ENCODE measurements at places on chromosomes 12 and 14.

- no peak overlapping the region for H3K4me3 ChIP-seq
- peaks cover 19% of the 10 kb centered on the region for H3K36me3 ChIP-seq
- no peak for DNase-seq
- H3K4me1 ChIP-seq = peaks cover 8% of the 10 kb centered on the region
These were observed 46.2 kb downstream of the WSCD2 start for GRCh38 chr12:108175310-108175709.

DNA sequence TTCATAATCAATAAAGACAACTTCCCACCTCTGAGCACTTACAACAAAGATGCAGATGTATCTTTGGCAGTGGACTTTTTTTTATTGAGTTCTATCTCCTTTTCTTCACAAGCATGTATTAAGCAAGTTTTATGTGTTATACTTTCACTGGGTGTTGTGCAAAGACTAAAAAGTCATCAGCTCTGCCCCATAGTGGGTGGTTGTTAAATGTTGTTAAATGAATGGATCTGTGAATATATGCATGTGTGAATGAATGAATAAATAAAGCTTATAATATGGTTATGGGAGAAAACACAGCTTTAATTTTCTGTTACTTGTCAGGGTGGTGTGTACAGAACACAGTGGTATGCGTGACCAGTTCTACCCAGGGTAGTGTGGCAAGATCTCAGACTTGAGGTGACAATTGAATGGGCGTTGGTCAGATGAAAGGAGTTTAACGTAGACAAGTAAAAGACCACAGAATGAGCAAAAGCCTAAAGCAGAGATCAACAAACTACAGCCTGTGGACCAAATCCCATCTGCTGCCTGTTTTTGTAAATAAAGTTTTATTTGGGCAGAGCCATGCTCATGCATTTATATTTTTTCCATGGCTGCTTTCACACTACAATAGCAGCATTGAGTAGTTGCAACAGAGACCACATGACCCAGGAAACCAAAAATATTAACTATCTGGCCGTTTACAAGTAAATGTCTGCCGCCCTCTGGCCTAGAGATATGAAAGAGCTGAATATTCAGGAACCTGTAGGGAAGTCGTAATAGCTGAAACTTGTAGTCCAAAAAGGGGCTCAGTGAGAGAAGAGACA lies 207.4 kb upstream of the EEA1 start:
- no peaks in the 10 kb centered on the region for H3K27me3 ChIP-seq
- H3K36me3 ChIP-seq = no peaks in the 10 kb centered on the region
- no peak overlapping the region for H3K27ac ChIP-seq
- H3K4me3 ChIP-seq = no peak overlapping the region

- DNase-seq = no peak
- H3K27ac ChIP-seq = no peak within 1 kb of the TSS
- H3K36me3 ChIP-seq = no peaks in the 10 kb centered on the region
- no peaks in the 10 kb centered on the region for H3K4me1 ChIP-seq
- H3K27me3 ChIP-seq = peaks cover 25% of the 10 kb centered on the region
- H3K4me3 ChIP-seq = peak within 1 kb of the TSS; percentile 73
These were observed at the start of gene CRIP2 for GRCh38 chr14:105474483-105475268. CRIP2 (plus strand) TSS chr14:105474821; CDS start chr14:105474863, 42 bp downstream.

DNA sequence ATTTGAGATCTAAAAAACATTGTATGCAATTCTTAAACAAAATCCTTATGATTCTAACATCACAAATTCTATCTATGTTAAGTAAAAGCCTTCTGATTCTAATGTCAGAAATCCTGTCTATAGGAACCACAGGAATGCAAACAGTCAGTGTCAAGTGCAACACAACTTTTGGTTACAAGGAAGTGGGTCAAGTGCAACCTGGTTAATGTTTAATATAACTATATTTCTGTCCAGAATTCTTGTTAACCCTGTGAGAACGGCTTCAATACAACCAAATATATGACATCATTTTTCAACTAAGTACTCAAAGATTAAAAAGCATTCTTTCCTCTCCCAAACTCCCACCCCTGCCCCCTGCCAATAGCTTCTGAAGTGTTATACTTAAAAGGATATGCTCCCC lies 107.9 kb upstream of the PLEKHA5 start:
- H3K4me3 ChIP-seq = no peak overlapping the region
- no peaks in the 10 kb centered on the region for H3K27me3 ChIP-seq
- 0 out of 2 replicates have a peak, but pooled peaks cover 2% of the 10 kb centered on the region for H3K36me3 ChIP-seq
- no peak for DNase-seq
- no peaks in the 10 kb centered on the region for H3K4me1 ChIP-seq
- no peak overlapping the region for H3K27ac ChIP-seq

DNA sequence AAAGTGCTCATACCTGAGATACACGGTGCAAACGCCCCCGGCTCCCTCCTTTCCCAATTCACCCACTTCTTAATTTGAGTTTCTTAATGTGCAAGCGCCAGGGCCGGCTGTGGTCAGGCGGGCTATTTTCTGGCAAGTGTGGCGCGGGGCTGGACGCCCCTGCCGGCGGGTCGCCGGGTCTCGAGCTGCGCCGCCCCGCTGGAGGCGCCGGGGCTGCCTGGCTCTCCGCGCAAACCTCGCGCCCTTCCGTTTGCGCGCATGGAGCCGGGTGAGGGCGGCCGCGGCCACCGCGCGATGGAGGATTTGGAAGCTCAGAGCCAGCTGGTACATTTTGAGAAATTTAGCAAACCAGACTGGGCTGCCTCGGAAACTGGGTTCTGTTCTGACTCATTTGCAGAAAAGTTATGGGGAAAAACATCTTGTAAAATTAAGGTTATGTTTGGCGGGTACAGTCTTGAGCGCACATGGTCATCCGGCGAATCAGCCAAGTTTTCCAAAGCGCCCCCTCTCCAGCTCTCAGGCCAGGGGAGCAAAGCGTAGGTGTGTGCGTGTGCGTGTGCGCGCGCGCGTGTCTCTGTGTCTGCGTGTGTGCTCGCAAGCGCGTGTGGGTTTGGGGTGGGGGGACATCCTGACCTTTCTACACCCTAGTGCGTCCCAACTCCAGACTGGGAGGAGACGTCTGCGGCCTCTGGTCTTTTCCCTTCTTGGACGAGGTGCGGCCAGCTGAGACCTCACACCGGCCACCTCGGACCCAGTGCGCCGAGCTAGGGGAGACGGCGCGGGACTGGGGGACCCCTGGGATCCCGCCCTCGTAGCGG lies 6.5 kb upstream of the OTX2 start:
- H3K4me3 ChIP-seq = peak overlapping the region; percentile 64
- H3K27ac ChIP-seq = no peak overlapping the region
- H3K4me1 ChIP-seq = peaks cover 5% of the 10 kb centered on the region
- peaks cover 59% of the 10 kb centered on the region for H3K27me3 ChIP-seq
- H3K36me3 ChIP-seq = no peaks in the 10 kb centered on the region

DNA sequence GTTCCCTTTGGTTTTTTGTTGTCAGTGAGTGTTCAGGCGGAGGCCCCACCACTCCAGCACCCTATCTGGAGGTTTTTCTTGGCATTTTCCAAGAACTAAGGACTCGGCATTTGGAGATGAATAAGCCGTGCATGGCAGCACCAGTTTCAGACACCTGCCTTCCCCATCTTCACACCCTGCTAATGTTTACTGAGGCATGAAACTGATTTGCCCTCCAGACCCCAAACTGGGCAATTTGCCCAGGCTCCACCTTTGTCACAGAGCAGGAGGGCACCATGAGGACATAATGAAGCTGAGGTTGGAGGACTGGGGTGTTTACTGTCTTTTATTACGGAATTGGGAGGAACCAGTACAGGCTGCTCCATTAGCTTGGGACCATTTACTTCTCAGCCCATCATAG lies 113.4 kb downstream of the LGMN start:
- DNase-seq = no peak
- no peak overlapping the region for H3K27ac ChIP-seq
- H3K4me3 ChIP-seq = no peak overlapping the region
- H3K4me1 ChIP-seq = no peaks in the 10 kb centered on the region
- H3K27me3 ChIP-seq = no peaks in the 10 kb centered on the region
- no peaks in the 10 kb centered on the region for H3K36me3 ChIP-seq

DNA sequence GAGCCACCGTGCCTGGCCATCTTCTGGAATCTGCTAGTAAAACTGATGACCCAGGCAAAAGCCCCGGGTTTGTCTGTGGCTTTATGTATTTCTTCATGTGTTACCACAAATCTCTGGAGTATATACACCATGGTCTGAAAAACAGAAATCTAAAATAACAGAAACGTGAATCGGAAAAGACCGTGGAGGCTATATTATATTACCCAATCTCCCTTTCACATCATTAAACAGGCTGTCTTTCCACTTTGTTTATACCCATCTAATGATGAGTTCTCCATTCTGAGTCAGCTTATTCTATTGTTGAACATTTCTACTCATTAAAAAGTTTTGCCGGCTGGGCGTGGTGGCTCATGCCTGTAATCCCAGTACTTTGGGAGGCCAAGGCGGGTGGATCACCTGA lies 9.5 kb upstream of the AJUBA start:
- no peak overlapping the region for H3K4me3 ChIP-seq
- no peaks in the 10 kb centered on the region for H3K27me3 ChIP-seq
- no peak for DNase-seq
- H3K27ac ChIP-seq = no peak overlapping the region

DNA sequence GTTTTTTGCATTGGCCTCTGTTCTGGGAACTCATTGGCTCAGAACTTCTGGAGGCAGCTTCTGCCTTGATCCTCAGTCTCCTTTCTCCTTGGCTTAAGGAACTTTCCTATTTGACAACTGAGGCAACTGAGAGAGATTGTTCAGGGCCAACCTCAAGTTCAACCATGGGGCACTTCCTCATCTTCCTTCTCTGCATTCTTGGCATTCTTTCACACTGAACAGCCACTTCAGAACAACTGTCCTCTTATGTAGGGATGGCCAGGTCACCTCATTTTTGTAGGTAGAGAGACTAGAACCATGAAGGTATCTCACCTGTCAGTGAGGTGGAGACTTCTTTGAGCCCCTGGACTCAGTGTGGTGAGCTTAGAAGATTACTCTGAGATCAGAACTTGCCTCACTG lies 63.0 kb upstream of the NRXN3 start:
- no peak for DNase-seq
- no peak overlapping the region for H3K27ac ChIP-seq
- H3K27me3 ChIP-seq = no peaks in the 10 kb centered on the region

GRCh38 chr12:104357421-104357952 lies 53.9 kb downstream of the EID3 start:
- no peak overlapping the region for H3K27ac ChIP-seq
- no peak overlapping the region for H3K4me3 ChIP-seq
- H3K27me3 ChIP-seq = no peaks in the 10 kb centered on the region
- no peaks in the 10 kb centered on the region for H3K4me1 ChIP-seq

DNA sequence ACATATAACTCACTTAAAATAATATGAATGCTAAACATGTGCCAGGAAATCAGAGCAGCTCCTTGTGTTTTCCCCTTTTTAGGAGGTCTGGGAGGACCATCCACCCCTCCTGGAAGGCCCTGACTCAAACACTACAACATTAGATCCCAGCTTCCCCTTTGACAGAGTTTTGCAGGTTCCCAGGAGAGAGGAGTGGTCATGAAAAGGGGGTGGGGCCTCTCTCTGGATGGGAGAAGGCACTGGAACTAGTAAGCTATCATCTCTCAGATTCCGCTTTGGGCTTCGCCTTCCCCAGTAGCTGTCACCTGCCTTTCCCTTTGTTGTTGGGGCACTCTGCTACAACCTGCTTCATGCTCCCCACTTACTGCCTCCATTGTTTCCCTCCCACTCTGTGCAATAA lies 149.2 kb downstream of the ZFP36L1 start:
- DNase-seq = peak; percentile 30
- H3K36me3 ChIP-seq = peaks cover 5% of the 10 kb centered on the region
- H3K4me1 ChIP-seq = peaks cover 3% of the 10 kb centered on the region
- no peak overlapping the region for H3K27ac ChIP-seq
- H3K27me3 ChIP-seq = no peaks in the 10 kb centered on the region

DNA sequence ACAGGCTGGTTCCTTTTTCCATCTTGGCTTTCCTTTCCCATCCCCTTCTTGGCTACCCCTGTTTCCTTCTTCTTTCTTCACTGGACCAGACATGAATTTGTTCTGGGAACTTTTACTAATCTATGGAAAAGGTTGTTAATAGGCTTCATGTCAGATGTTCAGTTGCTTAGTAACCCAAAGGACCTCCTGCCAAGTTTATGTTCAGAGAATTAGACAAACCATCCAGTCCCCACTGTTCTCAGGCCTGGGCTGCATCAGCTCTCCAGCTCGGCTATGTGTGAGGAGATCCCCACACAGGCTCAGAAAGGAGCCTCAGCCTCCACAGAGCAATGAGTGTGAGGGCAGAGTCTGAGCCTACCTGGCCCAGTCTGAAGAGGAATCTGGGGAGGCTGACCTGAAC lies 78.0 kb downstream of the AKAP6 start:
- H3K4me3 ChIP-seq = no peak overlapping the region
- DNase-seq = no peak
- no peak overlapping the region for H3K27ac ChIP-seq

DNA sequence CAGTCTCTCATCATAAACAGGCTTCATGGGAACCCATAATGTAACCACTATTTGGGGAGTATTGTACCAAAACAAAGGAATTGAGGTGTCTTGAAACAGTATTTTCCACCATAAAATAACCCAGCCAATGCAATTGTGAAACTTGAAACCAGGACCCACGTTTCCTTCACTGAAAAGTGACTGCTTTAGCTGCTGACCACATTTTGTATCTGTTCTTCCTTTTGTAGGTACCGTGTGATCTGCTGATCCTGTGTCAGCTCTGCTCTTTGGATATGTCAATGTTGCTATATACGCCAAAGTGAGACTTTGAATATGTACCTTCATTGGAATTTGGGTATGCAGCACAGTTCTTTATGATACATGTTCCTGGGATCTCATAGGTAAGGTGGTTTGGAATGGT lies 95.1 kb upstream of the CNTN1 start:
- H3K4me3 ChIP-seq = no peak overlapping the region
- no peaks in the 10 kb centered on the region for H3K4me1 ChIP-seq
- H3K36me3 ChIP-seq = no peaks in the 10 kb centered on the region
- DNase-seq = no peak

- no peaks in the 10 kb centered on the region for H3K4me1 ChIP-seq
- H3K36me3 ChIP-seq = no peaks in the 10 kb centered on the region
- DNase-seq = peak; percentile 76
These were observed 110.5 kb downstream of the ASCL4 start for GRCh38 chr12:107884769-107885694.

All from H9 (cell line).